CD4-positive, alpha-beta T cell treated with Interleukin-10 for 1 hour (primary cell): ENCODE measurements at places on chromosomes 3 and 15.

DNA sequence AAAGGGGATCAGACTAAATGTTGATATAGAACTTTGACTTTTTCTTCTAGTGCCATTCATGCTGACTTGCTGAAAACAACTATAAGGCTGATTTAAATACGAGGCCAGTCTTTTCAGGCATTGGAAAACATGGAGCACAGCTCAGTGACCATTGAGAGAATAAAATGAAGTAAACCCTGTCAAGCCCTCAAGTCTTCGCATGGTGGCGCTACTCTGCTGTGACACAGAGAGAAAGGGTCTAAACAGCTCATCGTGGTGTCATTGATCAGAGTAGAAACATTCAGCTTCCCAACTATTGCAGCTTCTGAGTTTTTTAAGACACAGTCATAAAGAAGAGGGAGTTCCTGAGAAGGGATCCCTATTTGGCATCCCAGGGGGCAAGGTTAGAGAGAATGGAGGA is 716.2 kb downstream of the DIPK2A start:
- DNase-seq: no peak

DNA sequence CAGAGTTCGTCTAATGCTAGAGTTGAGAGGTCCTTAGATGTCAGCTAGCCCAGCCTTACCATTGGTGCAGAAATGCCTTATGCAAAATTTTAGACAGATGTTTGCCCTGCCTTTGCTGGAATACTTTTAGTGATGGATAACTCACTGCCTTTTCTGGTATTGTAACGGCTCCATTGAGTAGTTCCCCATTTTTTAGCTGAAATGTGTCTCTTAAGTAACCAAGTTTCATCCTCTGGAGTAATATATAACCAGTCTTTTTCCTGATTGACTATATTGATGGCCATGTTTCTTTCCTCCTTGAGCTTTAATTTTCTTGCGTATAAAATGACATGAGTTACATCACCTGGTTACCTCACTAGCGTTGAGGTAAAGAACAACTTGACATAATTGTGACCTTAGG is 45.0 kb downstream of the SNRK start:
- DNase-seq: no peak

DNA sequence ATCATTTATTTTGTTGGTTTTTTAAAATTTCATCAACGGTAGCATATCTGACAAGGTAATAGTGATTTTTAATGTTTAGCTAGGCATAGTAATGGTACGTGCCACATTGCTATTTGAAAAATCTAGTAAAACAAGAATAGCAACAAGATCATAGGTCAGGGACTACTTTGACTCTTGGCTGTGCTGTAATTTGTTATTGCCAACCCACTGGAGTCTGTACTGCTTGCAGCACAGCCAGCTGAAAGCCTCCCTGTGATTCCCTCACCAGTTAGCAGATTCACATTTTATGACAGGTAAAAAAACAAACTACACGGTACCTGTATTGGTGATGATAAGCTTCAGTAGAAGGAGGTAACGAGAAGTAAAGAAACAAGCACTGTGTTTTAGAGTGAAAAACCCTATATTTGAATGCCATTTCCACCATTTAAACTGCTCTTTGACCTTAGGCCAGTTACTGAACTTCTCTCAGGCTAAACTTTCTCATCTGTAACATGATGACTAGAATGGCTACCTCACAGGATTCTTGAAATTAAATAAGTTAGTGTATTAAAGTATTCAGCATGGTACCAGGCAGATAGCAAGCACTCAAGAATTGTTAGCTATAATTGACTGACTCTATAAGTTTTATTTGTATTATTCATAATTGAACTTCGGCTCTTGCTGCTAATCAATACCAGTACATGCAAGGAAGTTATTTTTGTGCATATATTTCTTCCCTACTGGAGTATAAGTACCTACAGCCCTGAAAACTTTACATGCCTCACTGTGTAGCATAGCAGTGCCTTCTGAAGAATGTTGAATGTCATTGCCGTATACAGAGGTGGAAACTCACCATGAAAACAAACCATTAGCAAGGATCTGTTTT is 16.1 kb downstream of the FILIP1L start:
- no peak for DNase-seq

DNA sequence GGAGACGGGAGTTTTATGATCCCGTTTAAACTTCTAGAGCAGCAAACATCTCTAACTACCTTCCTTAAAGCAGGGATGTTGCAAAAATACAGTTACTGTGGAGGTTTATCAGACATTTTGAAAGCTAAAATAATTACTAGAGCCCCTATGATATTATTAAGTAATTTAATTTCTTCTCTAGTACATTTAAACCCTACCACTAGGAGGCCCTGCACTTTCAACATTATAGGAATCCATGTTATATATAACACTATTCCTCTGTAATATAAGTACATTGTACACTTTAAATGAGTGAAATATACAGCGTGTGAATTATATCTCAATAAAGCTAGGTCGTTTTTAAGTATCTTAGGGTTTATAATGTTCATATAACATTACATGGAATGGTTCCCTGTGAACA is 11.5 kb downstream of the SETMAR start:
- DNase-seq: no peak

GRCh38 chr3:97575742-97576141 is 188.8 kb upstream of the ARL6 start:
- DNase-seq: no peak

DNA sequence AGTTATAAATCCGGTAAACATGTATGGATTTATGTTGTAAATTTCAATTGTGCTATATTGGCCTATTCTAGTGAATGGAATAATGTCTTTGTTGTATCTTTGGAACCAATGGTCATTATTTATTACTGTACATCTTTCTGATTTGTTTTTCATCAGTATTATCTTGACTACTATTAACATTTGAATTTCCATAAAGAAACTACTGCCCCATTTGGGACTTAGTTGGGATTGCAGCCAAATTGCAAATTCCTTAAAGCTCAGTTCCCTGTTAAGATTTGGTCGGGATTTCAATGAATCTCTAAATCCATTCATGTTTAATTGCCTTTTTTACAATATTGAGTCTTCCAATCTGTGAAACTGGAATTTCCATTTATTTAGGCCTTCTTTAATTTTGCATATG is 822.4 kb upstream of the CADM2 start:
- no peak for DNase-seq
